ENCODE measurements at places on chromosomes 4 and X. TPM values are rescaled to one million over a fixed set of nuclear protein-coding genes. Genes with fewer than 3 reads are reported as not detected.

GPRASP2 gene
- total RNA-seq: 24.6 TPM

L1CAM gene
- 925 TPM for total RNA-seq

WDFY3 gene
- total RNA-seq: 267 TPM

SYN1 gene
- 34.2 TPM for total RNA-seq

PAGE2 gene
- total RNA-seq: not detected

CLIC2 gene
- 0.56 TPM for total RNA-seq

ASB12 gene
- 0.32 TPM for total RNA-seq

VCX gene
- total RNA-seq: 1.1 TPM

CABS1 gene
- not detected for total RNA-seq

AWAT2 gene
- not detected for total RNA-seq

STARD8 gene
- total RNA-seq: 1.1 TPM

TBX22 gene
- not detected for total RNA-seq

CLCN4 gene
- 64.7 TPM for total RNA-seq

CLDN34 gene
- not detected for total RNA-seq

CCDC120 gene
- total RNA-seq: 17.6 TPM

MAGEA1 gene
- total RNA-seq: not detected

DKK2 gene
- not detected for total RNA-seq

TDO2 gene
- 0.32 TPM for total RNA-seq

SPIN2B gene
- total RNA-seq: 20.1 TPM

HTR2C gene
- not detected for total RNA-seq

EBP gene
- 132 TPM for total RNA-seq

MAP3K15 gene
- total RNA-seq: 0.37 TPM

SERTM2 gene
- total RNA-seq: not detected

AGTR2 gene
- not detected for total RNA-seq

TLR10 gene
- total RNA-seq: not detected

MAGEA2 gene
- total RNA-seq: 2.7 TPM

CT55 gene
- 0.34 TPM for total RNA-seq

PCDH19 gene
- 4.1 TPM for total RNA-seq

RNF212 gene
- total RNA-seq: 11.1 TPM

LSM6 gene
- 28.6 TPM for total RNA-seq

RTL3 gene
- total RNA-seq: not detected

TEX13D gene
- not detected for total RNA-seq

CXCL10 gene
- not detected for total RNA-seq

HSFX1 gene
- 1.8 TPM for total RNA-seq

MAGEB17 gene
- not detected for total RNA-seq

BMP3 gene
- total RNA-seq: 1.8 TPM

NAA10 gene
- 129 TPM for total RNA-seq

CITED1 gene
- 42.7 TPM for total RNA-seq

ZCCHC18 gene
- total RNA-seq: 12.1 TPM

SLC2A9 gene
- not detected for total RNA-seq

CTAG2 gene
- total RNA-seq: not detected

ANOS1 gene
- 1.0 TPM for total RNA-seq

ZDHHC15 gene
- 9.4 TPM for total RNA-seq
